CD4-positive, alpha-beta T cell treated with Interleukin-15 for 4 hours (primary cell): ENCODE measurements at places on chromosomes 5 and 9.

DNA sequence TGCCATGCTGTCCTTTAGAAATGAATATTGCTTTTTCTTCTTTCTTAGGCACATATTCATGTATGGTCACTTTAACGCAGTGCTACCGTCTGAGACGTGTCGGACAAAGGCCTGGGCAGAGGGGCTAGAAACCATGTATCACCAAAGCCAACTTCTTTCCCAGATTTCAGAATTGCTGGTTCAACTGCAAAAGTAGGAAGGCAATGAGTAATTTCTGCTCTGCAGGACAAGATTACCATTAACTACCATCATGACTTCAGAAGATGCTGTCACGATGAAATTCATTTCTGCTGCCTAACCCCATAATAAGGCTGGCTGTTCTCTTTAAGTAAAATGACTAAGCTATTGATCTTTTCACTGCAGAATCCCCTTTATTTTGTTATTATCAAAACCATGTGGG, 306.7 kb downstream of the PDE4D start:
- DNase-seq: no peak

DNA sequence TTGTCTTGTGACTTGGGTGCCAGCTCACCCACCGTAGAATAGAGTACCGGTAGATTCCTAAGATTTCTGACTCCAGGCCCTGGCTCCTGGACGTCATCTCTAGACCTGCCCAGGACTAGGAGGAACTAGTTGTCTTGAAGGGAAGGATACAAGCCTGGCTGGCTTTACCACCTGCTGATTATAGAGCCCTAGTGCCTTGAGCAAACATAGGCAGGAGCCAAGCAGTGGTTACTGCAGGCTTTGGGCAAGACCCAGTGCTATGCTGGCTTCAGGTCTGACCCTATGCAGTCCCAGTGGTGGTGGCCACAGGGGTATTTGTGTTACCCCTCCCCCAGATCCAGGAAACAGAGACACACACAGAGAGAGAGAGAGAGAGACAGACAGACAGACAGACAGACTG, 606.2 kb downstream of the PDE4D start:
- no peak for DNase-seq

- no peak for DNase-seq
Measured at GRCh38 chr9:76818271-76818670, 54.0 kb downstream of the PCA3 start.

- no peak for DNase-seq
Measured at GRCh38 chr9:136944212-136944518, 373 bp downstream of the FBXW5 start.

- no peak for DNase-seq
Measured at GRCh38 chr9:127395497-127396252, 1.3 kb upstream of the SLC2A8 start.

- DNase-seq: no peak
Measured at GRCh38 chr9:96497117-96497399, 47.1 kb downstream of the HABP4 start.

DNA sequence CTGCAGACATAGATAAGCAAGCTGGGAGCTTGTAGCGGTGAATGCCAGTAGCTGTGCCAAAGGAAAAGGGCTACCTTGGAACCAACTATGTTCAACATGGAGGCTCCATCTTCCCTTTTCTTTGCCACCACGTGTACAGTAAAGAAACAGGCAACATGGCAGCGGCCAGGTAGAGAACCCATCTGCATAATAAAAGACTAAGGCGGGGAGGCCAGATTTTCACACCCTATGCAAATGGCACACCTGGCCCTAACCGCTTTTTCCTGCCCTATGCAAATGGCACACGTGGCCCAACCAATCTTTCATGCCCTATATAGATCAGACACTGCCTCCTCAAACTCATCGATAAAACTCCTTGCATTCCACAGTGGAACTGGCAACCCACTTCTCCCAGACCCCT, 477.5 kb upstream of the EDIL3 start:
- no peak for DNase-seq
